Activated T-cell treated with anti-CD3 and anti-CD28 coated beads, Interleukin-2, amount 50 U/mL, for 72 hours (primary cell): ENCODE measurements at places on chromosomes 5 and 9. TPM values are rescaled to one million over a fixed set of nuclear protein-coding genes. Genes with fewer than 3 reads are reported as not detected.

DNA sequence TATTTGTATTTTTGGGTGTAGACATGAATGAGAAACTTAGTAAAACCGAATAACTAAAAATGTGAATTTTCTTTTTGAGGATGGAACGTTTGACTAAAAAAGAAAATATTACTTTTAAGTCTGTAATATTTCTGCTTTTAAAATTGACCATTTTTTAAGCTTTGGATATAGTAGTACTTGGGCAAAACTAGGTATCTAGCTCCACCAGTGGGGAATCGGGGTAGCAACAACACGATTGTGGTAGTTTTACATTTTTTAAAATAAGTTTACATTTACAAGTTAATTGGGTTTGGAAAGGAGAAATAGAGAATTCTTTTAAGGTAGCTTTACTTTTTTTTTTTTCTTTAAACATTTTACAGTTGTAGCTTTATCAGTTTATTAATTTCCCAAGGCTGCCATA lies 154.4 kb downstream of the MAN2A1 start:
- DNase-seq = no peak

DNA sequence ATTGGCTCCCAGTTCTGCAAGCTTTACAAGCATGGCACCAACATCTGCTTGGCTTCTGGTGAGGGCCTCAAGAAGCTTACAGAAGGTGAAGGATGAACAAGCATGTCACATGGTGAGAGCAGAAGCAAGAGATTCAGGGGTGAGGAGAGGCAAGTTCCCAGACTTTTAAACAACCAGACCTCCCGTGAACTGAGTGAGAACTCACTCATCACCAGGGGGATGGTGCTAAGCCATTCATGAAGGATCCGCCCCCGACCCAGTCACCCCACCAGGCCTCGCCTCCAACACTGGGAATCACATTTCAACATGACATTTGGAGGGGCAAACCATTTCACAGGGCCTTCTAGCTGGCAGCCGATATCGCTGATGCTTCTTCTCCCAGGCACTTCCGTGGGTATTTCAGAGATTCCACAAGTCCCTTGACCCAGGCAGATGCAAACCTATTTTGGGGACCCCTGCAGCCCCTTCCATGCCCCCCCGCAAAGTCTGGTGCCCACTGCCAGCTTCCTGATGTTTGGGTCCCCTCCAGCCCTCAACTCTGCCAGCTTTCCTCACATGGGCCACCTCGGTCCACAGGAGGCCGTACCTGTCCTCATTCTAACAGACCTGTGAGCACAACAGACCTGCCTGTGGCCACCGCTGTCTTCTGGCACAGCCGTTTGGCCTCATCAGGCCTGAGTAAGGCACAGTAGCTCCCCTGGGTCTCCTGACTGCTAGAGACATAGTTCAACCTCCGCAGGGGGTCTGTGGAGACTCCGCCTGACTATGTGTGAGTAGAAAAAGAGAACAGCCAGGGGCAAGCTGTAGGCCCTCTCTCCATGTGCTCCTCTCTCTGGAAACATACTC lies 60.7 kb upstream of the ANGPTL2 start:
- DNase-seq = no peak

Gene SLC24A2
- not detected for total RNA-seq

DNA sequence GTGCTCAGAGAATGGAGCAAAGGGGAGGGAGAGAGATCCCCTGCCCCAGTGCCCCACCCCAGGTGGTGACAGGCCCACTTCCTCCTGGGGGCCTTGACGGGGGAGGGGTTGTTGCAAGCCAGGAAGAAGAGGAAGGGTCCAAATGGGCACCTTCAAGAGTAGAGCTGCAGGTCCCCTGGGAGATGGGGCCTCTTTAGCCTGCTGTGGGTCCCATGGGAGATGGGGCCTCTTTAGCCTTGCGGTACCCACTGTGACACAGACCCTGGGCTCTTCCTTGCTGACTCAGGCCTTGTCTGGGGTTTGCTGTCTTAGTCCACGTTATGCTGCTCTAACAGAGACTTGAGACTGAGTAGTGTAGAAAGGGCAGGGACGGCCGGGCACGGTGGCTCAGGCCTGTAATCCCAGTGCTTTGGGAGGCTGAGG lies 9.6 kb upstream of the TOR4A start:
- no peak for DNase-seq

GRCh38 chr5:88502179-88503040 lies 233.8 kb upstream of the TMEM161B start:
- peak; percentile 11 for DNase-seq

DNA sequence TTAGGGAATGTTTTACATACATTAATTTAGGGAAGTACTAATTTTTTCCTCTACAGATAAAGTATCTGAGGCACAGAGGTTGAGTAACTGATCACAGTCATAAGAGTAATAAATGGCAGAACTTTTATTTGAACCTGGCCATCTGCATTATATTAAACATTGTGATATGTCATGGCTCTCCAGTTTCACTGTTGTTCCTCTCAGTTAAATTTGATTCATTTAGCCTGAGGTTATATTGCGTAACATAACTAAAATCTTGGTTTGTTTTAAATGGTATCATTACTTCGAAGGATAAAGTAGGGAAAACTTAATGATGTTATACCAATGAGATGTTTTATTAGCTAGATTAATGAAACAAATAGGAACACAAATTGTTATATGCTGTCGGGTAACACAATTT lies 284.4 kb downstream of the KDM4C start:
- DNase-seq = no peak

Gene ATP10B
- not detected for total RNA-seq

Gene NUTM2F
- total RNA-seq = not detected

Gene NUTM2G
- not detected for total RNA-seq

DNA sequence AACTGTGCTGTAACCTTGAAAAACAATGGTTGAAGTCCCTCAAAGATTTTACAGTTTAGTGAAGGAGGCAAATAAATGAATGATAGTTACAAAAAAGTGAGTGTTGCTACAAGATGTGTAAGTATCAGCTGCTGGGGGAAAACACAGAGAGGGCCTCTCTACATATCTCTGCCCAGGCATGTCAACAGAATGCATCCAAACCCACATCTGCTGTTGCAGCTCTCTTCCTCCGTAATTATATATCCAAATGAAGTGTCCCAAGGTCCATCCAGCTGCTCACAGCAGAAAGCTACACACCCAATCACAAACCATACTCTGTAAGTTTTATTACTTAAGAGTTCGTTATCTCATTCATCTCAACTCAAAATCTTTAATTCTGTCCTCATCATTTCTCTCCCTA lies 584.6 kb downstream of the ANXA1 start:
- DNase-seq = no peak

Gene EQTN
- total RNA-seq = not detected

DNA sequence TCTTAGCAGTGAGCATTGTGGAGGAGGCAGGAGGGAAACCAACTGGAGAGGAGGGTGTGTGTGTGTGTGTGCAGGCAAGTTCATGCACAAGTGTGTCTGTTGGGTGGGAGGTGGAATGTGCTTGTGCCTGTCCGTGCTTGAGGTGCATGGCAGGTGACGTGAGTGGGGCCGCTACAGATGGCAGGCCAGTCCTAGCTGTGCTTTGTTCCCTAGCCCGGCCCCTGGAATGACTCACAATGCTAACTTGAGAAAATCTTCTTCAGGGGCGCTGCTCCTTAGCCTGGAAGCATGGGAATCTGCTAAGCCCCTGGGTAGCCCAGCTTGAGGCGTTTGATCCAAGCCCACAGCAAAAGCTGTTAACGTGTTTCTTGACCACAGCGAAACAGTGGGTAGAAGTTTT lies 25.0 kb upstream of the DMRT2 start:
- no peak for DNase-seq

Gene F2RL2
- not detected for total RNA-seq

- no peak for DNase-seq
Measured at GRCh38 chr9:89191004-89191403, 12.4 kb upstream of the SHC3 start.

GRCh38 chr5:111075520-111075919 lies 4.0 kb downstream of the TSLP start:
- no peak for DNase-seq

DNA sequence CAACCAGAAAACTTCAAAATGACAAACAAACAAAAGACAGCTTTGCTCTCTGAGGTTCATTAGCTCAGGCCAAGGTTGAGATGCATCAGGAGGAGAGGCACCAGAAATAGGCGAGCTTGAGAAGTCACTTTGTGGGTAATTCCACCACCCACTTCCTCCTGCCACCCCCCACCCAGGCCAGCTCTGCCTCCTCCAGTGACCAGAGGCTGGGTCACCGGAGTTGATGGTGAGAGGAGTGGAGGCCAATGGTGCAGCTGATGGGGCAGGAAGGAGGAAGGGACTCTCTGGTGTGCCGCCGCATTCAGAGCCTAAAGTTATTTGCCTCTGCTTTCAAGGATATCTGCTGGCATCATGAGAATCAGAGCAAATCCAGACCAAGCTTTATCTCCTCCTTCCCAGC lies 73.8 kb upstream of the ASTN2 start:
- DNase-seq = no peak

DNA sequence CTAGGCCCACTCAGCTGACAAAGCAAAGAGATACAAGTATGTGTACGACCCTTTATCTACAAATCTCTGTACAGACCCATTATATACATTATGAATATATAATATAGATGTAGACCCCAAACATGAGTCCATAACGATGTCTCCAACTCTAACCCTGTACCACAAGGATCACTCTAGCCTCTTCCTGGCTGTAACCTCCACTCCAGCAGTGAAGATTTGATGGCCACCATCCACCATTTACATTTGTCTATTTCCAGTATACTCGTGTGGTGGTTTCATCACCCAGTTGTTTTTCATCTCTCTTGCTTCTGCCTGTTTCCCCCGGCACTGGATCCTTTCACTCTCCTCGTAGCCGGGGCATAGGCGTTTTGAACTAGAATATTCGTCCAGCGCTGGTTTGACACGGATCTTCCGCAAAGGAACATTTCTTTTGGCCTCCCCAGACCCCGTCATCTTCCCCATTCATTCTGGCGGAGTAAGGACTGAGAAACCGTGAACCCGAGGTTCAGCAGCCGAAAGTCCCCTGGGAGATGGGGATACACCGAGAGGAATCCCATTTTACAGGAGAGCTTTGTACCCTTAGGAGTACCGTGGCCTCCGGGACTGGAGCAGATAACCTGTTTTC lies 828 bp upstream of the TRIO start:
- DNase-seq = no peak

Gene FCN2
- total RNA-seq = not detected

Gene IFNW1
- not detected for total RNA-seq

Gene ZSWIM6
- total RNA-seq = 6.9 TPM

- DNase-seq = no peak
Measured at GRCh38 chr9:101434998-101435397, 576 bp downstream of the ALDOB start.

Gene PTGS1
- 0.58 TPM for total RNA-seq

DNA sequence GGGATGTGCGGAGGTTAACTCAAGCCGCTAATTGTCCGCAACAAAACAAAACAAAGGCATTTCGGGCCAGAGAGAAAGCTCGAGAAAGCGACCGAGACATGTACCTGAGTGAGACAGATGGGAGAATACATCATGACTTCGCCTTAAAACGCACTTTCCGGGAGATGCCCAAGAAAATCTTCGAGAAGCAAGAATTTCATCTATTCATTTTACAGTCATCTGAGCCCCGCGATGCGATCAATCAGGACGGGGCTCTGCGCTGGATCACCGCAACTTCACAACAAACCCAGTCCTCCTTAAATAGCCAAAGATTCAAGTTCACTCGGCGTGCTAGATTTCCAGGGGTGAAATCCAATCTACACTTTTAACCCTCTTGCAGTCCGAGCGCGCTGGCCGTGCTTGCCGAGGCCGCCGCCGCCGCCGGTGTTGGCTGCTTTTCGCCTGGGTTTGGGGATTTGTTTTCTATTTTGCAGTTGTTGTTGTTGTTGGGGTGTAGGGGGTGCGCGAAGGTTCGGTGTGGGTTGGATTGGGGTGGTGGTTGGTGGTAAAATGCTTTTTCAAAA lies 482 bp downstream of the NFIB start:
- DNase-seq = no peak

DNA sequence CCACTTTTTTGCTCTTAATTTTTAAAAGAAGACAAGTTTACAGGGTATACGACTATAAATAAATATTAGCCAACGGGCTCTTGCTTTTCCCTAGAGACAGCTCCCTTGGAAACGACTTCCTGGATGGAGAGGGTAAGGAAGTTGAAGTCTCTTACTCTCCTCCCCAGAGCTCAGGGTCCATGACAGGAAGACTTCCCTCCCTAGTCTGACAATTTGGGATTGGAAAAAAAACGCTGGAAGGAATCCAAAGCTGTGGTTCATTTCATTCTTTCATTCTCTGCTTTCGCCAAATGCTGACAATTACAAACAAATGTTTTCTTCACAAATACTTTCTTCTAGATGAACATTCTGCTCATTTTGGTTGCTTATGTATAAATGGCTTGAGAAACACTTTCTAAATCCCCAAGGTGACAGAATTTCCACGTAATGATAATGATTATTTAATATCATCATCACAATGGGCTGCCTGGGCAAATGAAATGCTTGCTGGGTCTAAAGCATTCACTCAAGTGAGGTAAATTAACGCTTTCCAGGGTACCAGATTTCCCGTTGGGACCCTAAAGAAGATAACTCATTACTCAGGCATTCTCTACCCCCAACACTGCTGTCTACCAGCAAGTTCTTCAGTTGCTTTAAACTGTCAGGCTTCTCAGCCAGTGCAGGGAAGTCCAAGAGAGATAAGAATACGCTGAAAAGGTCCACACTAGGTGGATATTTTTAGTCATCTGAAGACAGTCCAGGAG lies 139.8 kb upstream of the SLC30A5 start:
- no peak for DNase-seq
